Kidney epithelial cell (primary cell): ENCODE measurements at places on chromosomes 12 and 14. TPM values are rescaled to one million over a fixed set of nuclear protein-coding genes. Genes with fewer than 3 reads are reported as not detected.

GRCh38 chr14:54047645-54048308 is 91.2 kb upstream of the BMP4 start:
- DNase-seq: no peak

DNA sequence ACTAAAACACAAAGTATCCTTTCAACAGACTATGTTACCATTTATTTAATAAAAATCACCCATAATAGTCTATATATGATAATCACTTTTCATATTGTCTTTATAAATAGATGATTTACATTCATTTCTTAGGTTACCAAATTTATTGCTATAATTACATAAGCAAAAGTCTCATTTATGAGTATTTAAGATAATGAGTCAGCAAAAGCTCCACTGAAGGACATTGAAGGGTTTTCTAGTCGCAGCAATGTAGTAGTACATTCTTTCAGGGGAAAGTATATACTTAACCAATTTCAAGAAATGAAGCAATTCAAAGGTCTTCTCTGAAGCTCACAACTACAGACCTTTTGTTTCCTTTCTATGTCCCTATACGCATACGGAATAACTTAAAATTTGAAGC is 110.9 kb downstream of the NOVA1 start:
- no peak for DNase-seq

- DNase-seq: no peak
Observed at GRCh38 chr12:108896336-108896735, 16.4 kb downstream of the DAO start.

DNA sequence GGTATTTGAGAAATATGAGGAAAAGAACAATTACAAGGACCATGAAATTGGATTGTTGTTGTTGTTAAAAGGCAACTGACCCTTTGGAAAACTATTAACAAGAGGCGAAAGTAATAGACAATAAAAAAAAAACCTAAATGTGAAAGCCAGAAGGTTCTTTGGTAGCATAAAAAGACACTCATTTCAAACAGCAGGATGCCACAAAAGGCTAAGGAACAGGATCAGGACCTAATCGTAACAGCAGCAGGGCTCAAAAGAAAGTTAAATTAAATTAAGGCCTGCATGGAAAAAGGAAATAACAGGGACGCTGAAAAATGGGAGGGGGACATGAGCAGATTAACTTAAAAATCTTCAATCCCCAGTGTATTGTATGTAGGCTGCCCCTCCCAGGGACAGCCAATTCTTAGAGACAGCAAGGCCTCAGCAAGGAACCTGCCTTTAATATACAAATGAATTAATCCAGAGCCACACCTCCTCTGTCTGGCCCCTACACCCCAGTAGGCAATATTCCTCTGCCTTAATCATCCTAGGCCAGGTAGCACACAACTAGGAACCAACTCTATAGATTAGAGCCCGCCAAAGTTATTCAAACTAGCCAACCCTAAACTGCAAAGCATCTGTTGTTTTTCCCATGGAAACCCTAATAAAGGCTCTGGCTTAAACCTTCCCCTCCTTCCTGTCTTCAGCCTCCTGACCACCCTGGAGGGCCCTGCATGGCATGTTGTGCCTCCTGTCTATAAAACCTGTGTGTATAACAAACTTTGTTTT is 28.4 kb upstream of the AP4S1 start:
- no peak for DNase-seq

GRCh38 chr12:45121224-45121623 is 70.3 kb upstream of the DBX2 start:
- no peak for DNase-seq

DNA sequence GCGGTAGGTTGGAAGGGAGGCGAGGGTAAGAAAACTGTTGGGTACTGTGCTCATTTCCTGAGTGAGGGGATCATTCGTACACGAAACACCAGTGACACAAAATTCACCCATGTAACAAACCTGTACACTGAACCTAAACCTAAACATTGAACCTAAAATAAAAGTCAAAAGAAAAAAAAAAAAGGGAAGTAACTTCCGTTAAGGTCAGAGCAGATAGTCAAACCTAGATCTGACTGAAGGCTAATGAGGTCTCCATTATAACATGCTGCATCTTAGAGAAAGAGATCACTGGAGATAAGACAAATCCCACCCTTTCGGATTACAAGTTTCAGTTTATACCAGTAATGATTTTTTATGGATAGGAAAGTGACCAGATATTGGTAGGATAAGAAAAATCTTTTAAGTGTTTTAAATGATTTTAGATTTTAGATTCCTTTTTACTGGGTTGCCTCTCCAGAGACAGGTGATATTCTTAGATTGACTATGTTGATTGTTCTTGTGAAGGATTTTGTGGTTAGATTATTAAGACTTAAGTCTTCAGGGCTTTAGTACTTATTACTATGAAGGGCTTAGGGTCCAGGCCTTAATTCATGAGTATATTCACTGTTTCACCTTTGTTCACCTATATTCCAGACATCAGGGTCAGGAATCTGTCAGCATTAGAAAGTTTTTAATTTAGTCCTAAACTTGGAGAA is 11.2 kb upstream of the NCKAP1L start:
- DNase-seq: no peak

DNA sequence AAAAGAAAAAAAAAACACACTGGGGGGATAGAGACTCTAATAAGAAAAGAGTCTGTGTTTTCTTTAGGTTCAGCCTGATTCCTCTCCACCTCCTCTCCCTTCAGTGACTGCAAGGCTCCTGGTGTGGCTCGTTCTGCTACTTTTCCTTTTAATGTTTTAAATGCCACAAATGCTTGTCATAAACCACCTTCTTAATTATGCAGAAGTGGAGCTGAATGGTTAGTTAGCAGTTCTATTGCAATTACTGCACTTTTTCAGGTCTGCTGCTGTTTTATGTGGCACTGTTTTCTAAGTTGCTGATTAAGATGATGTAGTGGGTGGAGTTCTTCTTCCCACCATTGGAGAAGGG is 878.1 kb downstream of the DIO2 start:
- DNase-seq: no peak

DNA sequence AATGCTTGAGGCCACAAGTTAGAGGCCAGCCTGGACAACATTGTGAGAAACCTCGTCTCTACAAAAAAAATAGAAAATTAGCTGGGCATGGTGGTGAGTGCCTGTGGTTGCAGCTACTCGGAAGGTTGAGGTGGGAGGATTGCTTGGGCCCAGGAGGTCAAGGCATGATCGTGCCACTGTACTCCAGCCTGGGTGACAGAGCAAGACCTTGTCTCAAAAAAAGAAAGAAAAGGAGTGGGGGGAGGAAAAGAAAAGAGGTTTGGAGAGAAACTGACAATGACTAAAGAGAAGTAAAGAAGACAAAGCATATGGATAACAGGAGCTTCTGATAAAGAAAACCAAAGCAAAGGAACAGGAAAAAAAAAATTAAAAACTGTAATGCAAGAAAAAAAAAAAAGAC is 37.4 kb upstream of the SELPLG start:
- DNase-seq: no peak

GRCh38 chr12:3350432-3350831 is 140.6 kb upstream of the PRMT8 start:
- no peak for DNase-seq

DNA sequence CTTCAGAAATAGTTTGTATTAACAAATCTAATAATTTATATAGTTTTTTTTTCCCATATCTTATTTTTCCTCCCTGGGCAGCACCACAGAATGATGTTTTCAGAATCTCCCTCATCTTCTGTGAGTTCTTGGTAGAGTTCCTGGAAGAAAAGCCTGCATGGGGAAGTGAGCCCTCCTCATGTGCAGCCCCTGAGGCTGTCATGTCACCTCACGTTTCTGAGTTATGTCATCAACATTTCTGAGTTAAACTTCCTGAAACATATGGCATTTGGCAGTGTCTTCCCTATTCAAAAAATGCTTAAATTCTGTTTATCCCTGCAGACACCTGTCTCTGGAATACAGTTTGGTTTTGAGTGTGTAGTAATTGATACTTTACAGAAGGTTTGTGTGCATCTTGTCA is 979.0 kb downstream of the TMEM121 start:
- no peak for DNase-seq

- no peak for DNase-seq
Observed at GRCh38 chr12:12201274-12201758, 65.5 kb downstream of the LRP6 start.

- DNase-seq: no peak
Observed at GRCh38 chr14:51242545-51243490, 2.8 kb downstream of the TMX1 start.

CLEC6A gene
- not detected in 2 replicates for total RNA-seq

GPR137C gene
- total RNA-seq: 0.46 and 1.3 TPM in 2 replicates

CLEC14A gene
- total RNA-seq: 0.27 and 0.58 TPM in 2 replicates

RFX4 gene
- not detected in 2 replicates for total RNA-seq

INHBC gene
- not detected in 2 replicates for total RNA-seq

CMA1 gene
- not detected in 2 replicates for total RNA-seq

VRTN gene
- total RNA-seq: not detected in 2 replicates

PLEKHD1 gene
- 0.41 and 0.84 TPM in 2 replicates for total RNA-seq

SERPINA6 gene
- 0.07 TPM in 1 of 2 replicates, not detected in the other for total RNA-seq

EFS gene
- 10.8 and 15.4 TPM in 2 replicates for total RNA-seq

WDR89 gene
- total RNA-seq: 12.2 and 13.6 TPM in 2 replicates
